ENCODE measurements at places on chromosomes 3 and 15. TPM values are rescaled to one million over a fixed set of nuclear protein-coding genes. Genes with fewer than 3 reads are reported as not detected.

CKMT1A gene
- 2.5 TPM for polyA plus RNA-seq

ADAM10 gene
- polyA plus RNA-seq: 264 TPM

GNAT1 gene
- polyA plus RNA-seq: not detected

IGDCC3 gene
- polyA plus RNA-seq: 8.1 TPM

- no peak for DNase-seq
Measured at GRCh38 chr3:157285141-157285540, 125.2 kb upstream of the CCNL1 start.

- DNase-seq: no peak
Measured at GRCh38 chr3:101069901-101070798, 76.9 kb upstream of the ABI3BP start.

DNA sequence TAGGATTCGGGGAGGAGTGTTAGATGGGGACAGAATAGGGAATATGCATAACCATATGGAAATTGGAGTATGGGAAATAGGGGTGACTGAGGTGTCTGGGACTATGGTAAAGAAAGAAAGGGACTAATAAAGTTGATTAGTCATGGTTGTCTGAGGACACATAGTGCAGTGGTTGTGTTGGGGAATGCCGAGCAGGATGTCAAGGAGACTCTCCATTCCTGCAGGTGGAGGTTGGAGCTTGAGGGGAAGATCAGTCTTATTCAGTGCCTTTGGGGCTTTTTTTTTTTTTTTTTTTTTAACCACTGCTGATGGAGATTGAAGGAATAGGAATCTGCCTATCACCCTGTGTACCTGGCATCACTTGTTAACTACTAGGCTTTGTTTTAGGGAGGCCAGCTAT, 10.8 kb downstream of the NMD3 start:
- DNase-seq: no peak

GRCh38 chr3:122893754-122894668, 99.1 kb downstream of the SLC49A4 start:
- DNase-seq: no peak

GPX1 gene
- 84.1 TPM for polyA plus RNA-seq

Measured in left kidney (tissue), 8 donors.